AG10803 (cell line): ENCODE measurements at places on chromosomes 13 and 19.

DNA sequence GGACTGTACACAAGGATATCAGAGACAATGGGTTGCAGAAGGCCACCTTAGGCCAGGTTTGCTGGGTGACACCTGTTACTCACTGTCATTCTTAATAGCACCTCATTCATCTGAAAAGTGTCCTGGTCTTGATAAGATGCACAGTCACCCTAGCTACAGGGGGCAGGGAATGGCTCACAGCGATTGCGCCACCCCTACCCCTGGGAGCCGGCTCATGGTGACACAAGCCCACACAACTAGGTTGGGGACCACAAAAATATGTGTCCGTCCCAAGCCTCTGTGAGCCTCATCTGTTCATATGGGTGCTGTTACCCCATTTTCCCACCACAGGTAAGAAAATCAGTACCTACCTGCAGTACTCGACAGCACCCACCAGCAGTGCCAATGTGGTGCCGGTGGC, 23.4 kb downstream of the MED26 start:
- DNase-seq: no peak

- no peak for DNase-seq
These were observed 419.9 kb upstream of the PRR20A start for GRCh38 chr13:56720841-56721240.

DNA sequence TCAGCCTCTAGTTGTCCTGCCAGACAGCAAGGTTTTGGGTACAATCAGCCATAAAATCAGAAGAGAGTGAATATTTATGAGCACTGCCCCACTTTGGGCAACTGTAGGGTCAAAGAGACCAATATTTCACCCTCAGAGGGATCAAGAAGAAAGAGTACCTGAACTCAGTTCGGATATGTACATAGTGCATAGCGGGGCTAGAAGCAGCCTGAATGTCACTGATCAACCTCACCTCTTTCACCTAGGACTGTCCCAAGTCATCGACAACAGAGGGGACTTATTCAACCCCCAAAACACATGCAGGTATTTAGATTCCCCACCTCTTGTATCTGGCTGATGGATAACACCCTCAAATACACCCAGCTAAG, 446.9 kb downstream of the COG6 start:
- DNase-seq: no peak

- DNase-seq: no peak
These were observed 249.1 kb downstream of the GPC5 start for GRCh38 chr13:91647361-91647990.

DNA sequence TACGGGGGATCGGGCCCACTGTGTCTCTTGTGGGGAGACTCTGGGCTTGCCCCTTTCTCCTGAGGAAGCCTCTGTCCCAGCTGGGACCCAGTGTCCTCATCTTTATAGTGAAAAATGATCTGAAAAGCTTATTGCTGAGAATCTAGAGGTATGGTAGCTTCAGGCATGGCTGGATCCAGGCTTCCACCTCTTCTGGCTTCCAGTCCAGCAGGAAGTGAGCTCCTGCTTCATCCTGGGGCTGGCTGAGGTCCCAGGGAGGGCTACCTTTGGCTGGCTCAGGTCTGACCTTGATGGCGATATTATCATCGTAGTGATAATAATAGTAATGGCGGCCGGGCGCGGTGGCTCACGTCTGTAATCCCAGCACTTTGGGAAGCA, 3.0 kb downstream of the SLC5A5 start:
- no peak for DNase-seq

- no peak for DNase-seq
These were observed 796.8 kb upstream of the KLHL1 start for GRCh38 chr13:70905035-70905434.

DNA sequence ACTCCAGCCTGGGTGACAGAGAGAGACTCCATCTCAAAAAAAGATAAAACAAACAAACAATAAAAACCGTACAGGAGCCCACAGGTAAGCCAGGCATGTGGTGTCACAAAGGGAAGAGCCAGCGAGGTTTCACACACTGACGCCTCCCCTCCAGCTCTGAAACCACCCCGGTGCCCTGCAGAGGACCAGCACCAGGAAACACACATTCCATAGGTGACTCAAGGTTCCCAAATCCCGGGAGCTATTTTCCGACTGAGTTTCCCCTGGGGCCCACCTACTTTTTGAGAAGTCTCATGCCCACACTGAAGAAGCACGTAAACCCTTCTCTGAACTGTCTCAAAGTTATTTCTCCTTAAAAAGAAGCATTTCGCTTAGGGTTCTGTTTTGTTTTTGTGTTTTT, 40.3 kb downstream of the RHPN2 start:
- DNase-seq: no peak

DNA sequence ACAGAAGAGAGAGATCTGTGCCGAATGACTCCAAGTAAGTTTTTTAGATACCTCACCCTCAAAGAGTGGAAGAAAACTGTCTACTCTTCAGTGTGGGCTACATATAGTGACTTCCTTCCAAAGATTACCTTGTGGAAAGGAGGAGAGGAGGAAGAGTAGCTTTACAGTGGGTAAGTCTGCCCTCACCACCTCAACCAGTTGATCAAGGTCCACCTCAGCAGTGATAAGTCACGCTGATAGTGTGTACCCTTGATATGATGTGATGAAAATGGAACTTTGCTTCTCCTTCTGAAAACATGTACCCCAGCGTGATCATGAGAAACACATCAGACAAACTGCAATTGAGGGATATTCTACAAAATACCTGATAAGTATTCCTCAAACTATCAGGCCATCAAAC, 20.6 kb downstream of the KLF5 start:
- no peak for DNase-seq

DNA sequence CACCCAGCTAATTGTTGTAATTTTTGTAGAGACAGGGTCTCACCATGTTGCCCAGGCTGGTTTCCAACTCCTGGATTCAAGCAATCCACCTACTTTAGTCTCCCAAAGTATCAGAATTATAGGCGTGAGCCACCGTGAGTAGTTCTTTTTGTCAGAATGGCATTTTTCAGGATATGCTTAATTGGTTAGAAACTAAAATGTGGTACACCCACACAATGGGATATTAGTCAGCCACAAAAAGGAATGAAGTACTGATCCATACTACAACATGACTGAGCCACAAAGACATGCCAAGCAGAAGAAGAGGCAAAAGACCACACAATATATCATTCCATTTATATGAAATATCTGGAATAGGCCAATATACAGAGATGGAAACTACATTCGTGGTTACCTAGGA, 41.7 kb upstream of the MAP3K10 start:
- DNase-seq: no peak

- DNase-seq: peak; percentile 61
These were observed 4.9 kb downstream of the ACTMAP start for GRCh38 chr19:40745402-40745780.

- no peak for DNase-seq
These were observed 2.9 kb downstream of the CCDC8 start for GRCh38 chr19:46410205-46411087.
